ENCODE measurements at places on chromosomes 7 and 10.

DNA sequence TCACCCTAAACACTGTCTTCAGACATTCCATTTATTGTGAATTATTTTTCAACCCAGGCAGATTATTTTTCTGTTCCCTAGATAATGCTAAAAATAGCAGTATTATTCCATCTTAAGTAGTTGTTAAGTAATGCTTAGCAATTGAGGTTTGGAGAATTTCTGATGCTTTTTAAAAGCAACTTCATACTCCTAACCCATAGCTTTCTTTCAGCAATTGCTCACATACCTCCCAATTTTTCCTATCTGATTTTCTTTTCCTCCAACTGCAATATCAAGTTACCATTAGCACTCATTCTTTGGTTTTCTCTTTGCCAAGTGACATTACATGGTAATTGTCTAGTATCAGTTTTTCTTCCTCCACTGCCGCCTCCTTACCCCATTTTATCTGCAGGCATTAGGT is 104.7 kb downstream of the GPR85 start:
- DNase-seq = no peak

DNA sequence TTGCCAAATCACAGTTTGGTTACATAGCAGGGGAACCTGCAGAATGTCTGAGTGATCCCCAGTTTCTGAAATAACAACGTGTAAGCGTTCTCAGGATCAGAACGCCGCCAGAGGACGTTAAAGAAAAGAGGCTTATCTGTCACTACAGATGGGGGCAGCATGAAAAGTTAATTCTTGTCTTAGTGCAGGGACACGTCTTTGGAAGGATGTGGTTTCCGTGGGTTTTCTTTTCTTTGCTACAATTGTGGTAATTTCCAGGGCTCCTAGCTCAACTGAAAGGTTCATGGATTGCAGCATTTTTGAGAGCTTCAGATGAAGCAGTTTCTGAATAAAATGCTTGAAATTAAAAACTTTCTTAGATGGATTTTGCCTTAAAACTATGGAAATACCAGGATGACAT is 106.6 kb downstream of the PRKCQ start:
- peak; percentile 75 for DNase-seq

GRCh38 chr7:135111379-135111778 is 36.5 kb upstream of the TMEM140 start:
- no peak for DNase-seq

DNA sequence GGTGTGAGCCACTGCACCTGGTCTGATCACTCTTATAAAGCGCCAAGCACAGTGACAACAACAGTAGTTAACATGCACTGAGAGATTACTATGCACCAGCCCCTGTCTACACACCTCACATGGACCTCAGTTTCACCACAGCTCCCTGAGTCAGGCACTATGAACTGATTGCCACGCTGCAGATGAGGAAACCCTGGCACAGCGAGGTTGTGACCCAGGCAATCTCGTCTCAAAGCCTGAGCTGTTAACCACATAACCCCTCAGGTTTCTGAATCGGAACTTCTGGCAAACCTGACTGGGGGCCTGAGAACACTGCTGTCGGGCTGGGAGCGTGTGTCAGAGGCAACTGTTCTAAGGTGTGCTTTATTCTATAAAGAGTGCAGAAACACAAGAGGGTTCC is 150.8 kb downstream of the RNF216 start:
- DNase-seq = peak; percentile 54

DNA sequence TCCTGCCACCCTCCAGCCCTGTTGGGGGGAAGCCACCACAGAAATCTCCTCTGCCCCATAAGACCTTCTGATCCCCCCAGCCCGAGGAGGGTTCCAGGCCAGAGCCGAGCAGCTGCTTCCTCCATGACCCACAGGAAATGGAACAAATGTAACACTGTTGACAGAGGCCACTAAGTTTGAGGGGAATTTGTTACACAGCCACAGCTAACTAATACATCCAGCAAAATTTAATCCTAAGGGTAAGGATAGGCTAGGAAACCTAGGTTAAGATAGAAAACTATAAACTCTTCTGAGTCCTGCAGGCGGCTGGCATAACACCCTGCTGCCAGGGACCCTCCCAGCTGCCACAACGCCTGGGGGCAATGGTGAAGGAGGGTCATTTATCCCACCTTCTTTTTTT is 66.8 kb upstream of the PDGFA start:
- no peak for DNase-seq

- DNase-seq = no peak
Measured at GRCh38 chr10:131838966-131839742, 61.7 kb upstream of the PPP2R2D start.

DNA sequence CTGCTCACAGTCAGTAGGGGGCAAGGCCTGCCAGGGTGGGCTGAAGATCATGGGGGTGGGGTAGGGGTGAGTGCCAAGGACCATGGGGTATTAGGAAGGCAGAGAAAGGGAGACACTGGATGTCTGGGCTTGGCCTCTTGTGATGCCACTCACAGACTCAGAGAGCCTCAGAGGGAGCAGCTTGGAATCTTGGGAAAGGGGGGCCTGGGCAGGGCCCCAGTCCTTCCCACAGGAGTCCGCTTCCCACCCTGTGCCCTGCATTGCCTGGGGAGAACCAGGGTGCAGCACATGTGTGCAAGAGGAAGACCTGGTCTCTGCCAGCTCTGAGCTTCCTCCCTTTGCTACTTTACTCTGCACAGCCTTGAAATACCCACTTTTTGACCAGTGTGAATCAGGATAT is 4.3 kb downstream of the ADCY1 start:
- DNase-seq = no peak

DNA sequence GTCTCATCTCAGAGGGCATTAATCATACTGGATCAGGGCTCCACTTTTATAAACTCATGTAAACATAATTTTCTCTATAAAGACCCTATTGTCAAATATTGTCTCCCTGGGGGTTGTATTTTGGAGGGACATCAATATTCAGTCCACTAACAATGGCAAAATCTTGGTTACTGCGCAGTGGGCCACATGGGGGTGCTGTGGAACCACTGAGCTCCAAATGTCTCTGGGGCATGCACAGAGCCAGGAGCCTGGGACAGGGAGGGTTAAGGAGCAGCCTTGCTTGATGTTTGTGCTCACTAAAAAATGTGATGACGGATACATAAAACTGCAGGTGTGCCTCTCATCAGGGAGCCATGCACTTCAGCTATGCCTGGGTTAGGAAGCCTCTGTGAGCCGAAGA is 62.1 kb upstream of the PRSS58 start:
- DNase-seq = peak; percentile 31

DNA sequence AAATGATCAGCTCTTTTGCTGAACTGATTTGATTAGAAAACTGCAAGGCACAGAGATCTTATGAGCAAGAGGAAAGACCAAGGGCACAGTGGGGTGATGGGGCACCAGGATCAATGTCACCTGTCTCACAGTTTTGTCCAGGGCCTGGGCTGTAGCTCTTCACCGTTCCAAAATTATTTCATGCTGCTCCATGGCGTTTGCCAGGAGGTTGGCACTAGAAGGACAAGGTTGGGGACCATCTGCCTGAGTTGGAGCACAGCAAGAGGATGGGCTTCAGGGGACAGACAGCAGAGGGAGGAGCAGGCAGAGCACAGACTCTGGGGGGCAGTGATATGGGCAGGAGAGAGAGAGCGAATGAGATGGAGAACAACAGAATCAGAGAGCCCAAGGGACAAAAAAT is 17.5 kb upstream of the FRA10AC1 start:
- no peak for DNase-seq

DNA sequence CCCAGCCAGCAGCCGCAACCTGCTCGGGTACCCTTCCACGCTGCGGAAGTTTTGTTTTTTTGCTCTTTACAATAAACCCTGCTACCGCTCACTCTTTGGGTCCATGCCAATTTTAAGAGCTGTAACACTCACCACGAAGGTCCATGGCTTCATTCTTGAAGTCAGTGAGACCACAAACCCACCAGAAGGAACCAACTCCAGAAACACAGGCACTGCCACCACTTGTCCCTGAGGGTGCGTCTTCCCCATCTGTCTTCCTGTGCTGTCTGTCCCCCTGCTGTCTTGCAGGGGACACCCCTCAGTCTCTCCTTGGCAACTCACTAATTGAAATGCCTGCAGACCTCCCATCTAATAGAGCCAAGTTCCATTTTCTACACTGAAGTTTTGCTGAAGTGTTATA is 48.5 kb upstream of the RSU1 start:
- no peak for DNase-seq

- peak; percentile 73 for DNase-seq
Measured at GRCh38 chr7:111083413-111083812, 7.5 kb upstream of the LRRN3 start.

GRCh38 chr7:19958309-19958896 is 185.0 kb upstream of the TMEM196 start:
- no peak for DNase-seq

DNA sequence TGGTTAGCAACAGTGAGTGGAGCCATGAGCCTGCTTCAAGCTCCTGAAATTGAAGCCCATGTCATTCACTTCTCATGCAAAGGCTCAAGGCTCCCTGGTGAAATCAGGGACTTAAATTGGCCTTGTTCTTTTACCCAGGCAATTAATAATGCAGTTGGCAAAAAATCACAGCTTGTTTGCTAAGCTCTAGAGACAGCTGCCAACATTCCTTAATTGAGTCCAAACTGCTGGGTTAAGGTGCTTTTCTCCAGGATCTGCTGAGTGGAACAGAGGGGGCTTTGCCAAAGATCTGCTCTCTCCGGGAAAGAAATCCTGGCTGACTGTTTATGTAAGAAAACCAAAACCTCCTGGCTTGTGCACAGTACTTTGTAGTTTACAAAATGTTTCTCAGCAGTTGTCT is 257.6 kb upstream of the GHITM start:
- DNase-seq = no peak

DNA sequence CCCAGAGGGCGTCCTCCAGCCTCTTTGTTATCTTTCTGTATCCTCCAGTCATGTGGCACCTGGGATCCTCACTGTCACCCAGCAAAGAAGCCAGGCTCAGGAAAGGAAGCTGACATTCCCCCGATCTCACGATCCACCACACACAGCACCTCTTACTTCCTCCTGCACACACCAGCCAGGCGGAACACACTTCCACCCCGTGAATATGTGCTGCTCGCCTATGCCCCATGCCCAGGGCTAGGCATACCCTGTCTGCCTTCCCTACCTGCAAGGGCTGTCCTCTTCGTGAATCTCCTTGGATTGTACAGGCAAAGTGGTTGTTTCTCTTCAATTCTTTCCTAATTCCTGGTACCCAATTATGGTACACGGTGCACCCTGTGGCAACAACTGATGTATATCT is 191.0 kb downstream of the TNS3 start:
- DNase-seq = no peak

DNA sequence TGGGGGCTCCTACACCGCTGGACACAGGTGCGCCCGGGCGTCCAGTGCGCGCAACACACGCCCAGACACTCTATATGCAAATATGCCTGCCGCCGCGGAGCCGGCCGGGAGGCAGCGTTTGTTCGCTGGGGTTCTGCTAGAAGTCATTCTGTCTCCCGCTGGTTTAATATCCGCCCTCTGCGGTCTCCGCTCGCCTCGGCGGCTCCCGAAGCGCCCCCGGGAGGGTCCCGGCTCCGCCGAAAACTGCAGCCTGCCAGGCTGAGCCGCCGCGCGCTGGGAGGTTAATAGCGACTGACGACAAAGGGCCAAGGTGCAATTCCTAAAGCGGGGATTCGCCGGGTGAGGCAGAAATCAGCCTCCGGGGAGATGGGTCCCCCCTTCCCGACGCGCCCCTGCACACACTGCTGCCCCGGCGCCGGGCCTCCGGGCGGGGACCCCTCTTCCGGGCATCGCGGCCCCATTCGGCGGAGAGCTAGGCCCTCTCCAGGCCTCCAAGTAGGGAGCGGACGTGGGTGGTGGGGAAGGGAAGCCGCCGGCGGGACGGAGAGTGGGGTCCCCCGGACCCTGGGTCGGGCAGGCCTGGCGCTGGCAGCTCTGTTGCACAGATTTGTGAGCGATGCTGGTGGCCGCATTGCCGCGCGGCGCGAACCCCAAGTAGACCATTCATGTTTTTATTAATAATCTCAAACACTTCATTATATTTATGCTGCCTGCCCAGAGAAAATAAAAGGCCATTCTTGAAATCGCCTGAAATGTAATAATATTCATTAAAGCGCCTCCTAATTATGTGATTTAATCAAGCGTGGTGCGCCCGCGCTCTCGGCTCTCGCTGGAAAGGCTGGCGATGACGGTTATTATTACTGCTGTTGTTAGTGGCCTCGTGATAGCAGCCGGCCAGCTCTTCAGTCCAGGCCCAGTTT is 9.1 kb downstream of the EN2 start:
- no peak for DNase-seq

- DNase-seq = peak; percentile 61
Measured at GRCh38 chr10:12130237-12130872, 878 bp downstream of the SEC61A2 start.

DNA sequence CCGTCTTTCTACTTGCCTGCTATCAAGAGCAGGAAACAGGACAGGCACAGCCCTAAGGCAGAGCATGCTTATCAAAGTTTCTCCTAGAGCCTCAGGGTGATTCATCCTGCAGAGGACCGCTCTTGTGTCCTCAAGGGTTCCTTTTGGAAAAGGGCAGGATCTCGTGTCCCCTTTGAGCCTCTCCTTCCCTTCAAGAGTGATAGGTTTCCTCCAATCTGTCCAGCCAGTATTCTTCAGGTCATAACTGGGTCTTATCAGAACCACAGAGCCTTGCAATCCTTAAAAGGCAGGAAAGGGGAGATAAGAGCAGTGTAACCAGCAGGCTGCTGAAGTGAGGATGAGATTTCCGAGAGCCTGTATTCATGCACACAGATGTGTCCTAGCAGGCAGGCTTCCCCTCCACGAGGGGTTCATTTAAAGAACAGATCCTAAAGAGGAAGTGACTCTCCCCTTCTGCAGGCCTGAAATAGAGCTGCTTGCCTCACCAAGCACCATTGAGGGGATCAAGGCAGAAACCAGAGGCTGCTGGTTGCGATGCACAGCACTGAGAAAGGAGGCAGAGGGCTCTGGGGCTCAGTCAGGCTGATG is 90.5 kb upstream of the SVIL start:
- no peak for DNase-seq

GRCh38 chr7:7051206-7051877 is 131.0 kb upstream of the C1GALT1 start:
- DNase-seq = no peak

DNA sequence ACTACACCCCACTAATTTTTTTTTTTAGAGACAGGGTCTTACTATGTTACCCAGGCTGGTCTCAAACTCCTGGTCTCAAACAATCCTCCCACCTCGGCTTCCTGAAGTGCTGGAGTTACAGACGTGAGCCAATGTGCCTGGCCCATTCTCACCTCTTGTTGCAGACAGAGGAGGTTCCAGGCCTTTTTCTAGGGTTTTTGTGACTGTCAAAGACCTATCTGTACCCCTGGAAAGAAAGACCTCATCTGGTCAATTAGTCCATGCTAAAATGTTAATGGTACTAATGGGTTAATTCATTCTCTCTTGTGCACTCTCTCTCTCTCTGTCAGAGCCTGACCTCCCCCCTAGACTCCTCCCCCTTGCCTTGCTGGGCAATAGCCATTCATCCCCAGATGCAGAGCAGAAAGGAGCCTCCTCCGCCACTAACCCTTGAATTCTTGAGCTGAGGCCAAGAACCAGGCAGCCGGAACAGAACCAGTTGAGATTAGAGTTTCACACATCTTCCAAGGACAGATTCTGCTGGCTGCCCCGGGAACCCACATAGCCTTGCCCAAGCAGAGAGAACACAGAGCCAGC is 209.7 kb downstream of the SKIDA1 start:
- DNase-seq = no peak

GRCh38 chr10:70334526-70335245 is 47.7 kb downstream of the LRRC20 start:
- DNase-seq = no peak
